AG10803 (cell line): ENCODE measurements at places on chromosomes 13 and 19.

- DNase-seq: peak; percentile 67
Measured at GRCh38 chr19:6126335-6126974, 9.0 kb upstream of the ACSBG2 start.

- DNase-seq: peak; percentile 66
Measured at GRCh38 chr13:31274390-31274789, 74.6 kb downstream of the B3GLCT start.

DNA sequence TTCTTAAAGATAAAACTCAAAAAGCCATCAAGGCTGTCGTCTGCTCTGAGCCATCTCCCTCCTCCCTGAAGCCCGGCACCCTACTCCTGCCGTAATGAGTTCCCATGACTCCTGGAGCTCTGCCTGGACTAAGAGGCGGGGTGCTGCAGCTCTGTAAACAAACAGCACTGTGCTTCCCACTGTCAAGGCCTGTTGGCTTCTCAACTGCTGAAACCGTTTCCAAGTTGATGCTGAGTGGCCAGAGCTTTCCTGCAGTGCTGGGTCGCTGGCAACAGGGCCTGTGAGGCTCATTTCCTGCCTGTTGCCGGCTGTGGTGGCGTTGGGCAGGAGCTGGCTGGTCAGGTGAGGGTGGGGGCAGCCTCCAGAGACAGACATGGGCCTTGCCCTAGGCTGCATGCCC, 26.7 kb upstream of the ISYNA1 start:
- peak; percentile 90 for DNase-seq

- DNase-seq: no peak
Measured at GRCh38 chr19:48118131-48118517, 7.5 kb upstream of the PLA2G4C start.

- DNase-seq: no peak
Measured at GRCh38 chr13:33541456-33541855, 255.9 kb upstream of the STARD13 start.

DNA sequence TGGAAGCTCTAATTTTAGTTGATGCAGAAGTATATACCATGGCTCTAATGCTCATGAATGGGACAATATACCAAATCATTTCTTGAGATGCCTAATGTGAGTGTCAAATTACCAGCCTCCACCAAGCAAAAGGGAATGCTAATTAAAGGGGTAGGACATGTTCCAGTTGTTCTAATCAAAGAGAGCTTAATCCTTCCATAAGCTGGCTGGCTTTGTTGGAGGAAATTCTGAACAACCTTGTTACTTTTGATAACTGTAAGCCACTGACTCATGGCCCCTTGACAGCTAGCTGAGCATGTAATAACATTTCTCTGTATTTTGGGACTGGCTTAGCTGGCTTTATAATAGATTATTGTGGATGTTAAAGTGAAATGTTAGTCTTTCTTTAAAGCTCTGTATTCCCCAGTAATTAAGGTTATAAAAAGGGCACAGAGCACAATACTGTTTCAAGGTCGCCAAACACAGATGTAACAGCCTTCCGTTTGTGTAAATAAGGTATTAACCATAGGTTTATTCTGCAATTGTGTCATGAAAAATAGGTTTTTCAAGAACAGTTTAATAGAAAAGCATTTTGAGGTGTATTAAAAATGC, 1194.0 kb downstream of the PCDH9 start:
- DNase-seq: no peak

- DNase-seq: no peak
Measured at GRCh38 chr13:74567485-74567884, 433.3 kb upstream of the KLF12 start.

DNA sequence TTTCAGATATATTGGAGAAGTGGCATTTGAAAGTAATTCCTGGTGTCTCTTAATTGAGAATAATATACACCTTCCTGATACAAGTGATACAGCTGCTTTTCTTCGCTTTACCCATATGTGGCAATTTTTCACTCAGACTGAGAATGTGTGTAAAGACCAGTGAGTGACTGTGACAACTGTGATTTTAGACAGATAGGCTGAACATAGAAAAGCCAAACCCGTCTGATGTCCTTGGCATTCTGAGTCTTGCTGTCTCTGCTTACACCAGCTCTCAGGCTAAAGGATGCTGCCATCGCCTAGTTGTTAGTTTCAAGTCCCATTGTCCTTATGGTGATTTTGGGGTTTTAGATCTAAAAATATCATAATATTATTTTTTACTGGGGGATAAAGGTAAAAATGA, 492.6 kb downstream of the RFC3 start:
- DNase-seq: no peak

- no peak for DNase-seq
Measured at GRCh38 chr13:97434397-97435201, 630 bp downstream of the RAP2A start.

GRCh38 chr19:49718511-49718910, 27.6 kb downstream of the CPT1C start:
- DNase-seq: peak; percentile 28

DNA sequence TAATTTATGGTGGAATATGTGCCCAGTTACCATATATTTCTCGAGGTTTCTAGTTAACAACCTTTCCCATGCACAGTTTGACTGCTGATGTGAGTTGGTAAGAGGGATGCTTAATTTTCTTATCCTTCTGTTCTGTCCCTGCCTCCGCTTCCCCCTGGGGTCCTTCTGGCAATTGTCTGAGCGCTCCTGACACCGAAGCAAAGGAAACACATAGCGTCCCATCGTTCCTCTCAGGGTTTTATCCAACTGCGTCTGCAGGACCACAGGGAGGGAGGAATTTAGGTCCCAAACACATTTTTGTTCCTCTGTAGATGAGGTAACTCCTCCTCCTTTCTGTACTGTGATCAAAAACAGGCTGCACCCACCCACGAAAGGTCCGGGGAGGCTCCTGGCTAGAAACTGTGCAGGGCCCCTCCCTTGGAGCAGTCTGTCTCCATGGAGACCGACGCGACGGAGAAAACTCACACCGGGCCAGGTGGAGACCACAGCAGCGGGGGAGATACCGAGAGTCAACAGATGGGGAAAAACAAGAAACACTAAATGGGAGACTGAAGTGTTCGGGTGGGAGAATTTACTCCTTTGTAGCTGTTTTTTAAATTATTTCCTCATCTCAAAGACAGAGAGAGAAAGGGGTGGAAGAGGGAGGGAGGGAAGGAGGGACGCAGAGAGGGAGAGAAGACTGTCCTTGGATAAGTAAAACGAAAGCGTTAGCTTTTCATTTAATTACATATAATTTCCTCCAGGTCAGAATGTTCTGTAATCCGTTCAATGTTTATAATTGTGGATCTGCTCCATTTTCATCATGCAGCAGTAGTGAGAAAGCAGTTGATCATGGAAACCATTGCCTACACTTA, 191.8 kb upstream of the NBEA start:
- DNase-seq: no peak

DNA sequence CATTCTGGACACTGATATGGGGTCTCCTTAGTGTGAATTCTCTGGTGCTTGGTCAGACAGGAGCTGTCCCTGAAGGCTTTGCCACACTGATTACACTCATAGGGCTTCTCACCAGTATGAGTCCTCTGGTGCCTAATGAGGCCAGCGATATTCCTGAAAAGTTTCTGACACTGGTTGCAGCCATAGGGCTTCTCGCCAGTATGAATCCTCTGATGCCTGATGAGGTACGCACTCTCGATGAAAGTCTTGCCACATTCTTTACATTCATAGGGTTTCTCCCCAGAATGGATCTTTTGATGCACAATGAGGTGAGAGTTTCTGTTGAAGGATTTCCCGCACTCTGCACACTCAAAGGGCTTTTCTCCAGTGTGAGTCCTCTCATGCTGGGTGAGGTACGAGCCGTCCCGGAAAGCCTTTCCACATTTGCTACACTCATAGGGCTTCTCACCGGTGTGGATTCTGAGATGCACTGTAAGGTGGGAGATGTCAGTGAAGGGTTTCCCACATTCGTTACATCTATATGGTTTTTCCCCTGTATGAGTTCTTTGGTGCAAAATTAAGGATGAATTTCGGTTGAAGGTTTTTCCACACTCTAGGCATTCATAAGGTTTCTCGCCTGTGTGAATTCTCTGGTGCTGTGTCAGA, 22.4 kb downstream of the ZNF329 start:
- DNase-seq: no peak

DNA sequence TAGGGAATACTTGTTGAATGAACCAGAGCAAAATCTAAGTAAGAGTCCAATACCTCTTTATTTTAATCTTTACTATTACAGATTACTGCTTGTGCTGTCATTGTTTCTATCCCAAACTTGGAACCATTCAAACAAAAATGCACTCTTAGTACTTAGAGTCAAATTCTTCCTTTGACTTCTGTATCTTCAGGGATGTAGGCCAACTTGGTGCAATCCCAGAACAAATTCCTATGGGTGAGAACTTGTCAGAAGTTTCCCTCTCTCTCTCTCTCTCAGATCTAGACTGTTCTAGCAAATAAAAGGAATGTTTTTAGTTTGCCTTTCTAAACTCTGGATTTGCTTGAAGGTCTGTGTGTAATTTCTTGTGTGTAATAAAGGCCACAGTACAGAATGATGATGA, 329.0 kb upstream of the TMTC4 start:
- no peak for DNase-seq

DNA sequence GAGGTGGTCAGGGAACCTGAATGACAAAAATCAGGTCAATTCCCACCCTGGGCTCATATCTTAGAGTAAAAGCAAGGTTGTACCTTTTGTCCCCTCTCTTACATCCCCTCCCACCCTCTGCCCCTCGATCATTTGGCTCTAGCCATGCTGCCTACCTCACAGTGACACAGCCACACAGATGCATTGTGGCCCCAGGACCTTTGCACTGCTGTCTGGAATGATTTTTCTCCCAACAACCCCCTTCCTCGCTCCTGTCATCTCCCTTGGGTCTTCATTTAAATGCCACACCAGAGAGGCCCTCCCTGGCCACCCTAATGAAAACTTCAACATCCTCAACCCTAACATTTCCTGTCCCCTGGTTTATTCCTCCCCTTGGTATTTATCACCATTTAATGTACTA, 4.3 kb downstream of the MYH14 start:
- DNase-seq: no peak

DNA sequence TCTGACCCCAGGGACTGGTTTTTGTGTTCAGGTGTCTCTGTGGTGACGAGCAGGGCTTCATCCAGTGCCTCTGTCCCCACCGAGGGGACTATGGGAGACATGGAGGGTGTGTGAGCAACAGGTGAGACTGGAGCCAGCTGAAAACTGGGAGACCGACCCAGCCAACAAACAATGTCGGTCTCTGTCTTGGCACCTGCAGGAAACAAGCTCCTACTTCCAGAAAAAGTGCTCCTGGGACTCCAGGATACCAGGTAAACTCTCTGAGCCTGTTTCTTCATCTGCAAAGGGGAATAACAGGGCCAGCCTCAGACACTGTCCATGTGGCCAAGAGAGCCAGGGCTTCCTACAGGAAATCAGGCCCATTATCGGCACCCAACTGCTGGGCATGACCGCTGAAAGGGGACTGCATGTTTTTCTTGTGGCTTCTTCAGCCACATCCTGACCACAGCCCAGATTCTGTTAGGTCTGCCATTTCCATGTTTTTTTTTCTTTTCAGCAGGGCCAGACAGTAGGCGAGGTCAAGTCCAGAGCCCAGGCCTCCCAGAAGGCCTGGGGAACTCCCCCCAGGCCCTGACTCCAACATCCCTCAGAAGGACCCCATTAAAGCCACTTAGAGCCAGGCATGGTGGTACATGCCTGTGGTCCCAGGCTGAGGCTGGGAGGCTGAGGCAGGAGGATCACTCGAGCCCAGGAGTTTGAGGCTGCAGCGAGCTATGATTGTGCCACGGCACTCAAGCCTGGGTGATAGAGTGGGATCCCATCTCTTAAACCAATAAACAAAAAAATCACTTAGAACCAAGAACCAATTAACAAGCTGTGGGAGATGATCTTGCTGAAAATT, 836 bp upstream of the BST2 start:
- peak; percentile 36 for DNase-seq

DNA sequence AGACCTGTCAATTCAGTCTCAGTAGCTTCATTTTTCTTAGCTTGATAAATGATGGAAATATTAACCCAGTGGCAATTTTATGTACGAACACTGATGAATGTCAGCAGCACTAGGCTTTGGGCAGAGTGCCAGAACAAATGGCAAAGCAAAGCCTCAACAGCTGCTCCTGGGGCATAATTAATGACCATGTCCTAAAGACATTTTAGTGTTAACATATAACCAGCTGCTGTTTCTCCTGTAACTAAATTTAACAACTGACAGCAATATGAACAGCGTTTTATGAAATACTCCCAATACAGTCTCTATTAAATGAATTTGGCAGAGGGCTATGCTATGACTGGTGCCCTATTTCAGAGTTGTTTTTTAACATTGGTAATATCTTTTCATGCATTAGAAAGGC, 47.1 kb downstream of the ZNF568 start:
- DNase-seq: no peak

DNA sequence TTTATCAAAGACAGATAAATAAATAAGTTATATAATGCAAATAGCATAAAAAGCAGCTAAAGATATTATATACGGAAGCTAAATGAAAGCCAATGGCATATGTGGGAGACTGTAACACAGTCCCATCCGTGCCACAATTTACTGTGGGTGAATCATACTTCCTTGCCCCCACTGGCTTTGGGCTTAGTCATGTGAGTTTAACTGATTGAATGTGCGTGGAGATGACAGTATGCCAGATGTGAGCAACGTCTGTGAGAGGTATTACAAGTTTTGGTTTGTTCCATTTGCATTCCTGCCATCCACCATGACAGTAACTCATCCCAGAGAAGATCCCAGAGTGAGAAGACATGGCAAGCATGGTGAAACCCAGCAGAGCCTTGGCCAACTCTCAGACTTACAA, 340.0 kb downstream of the SUCLA2 start:
- DNase-seq: peak; percentile 92

- DNase-seq: no peak
Measured at GRCh38 chr13:52012512-52012836, 276 bp downstream of the ALG11 start.

DNA sequence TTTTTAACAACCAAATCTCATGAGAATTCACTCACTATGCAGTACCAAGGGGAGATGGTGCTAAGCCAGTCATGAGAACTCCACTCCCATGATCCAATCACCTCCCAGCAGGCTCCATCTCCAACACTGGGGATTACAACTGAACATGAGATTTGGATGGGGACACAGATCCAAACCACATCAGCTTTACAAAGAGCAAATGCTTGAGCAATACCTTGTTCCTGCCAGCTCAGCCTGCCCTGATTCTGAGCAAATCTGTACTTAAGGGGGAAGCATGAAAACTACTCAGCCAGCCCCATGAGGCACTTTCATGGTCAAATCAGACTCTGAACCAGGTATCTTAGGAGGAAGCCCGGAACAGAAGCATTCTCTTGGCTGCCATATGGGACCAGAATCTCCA, 259.9 kb downstream of the TBC1D4 start:
- peak; percentile 80 for DNase-seq

GRCh38 chr13:31162151-31163008, 676 bp upstream of the HSPH1 start:
- peak; percentile 98 for DNase-seq

GRCh38 chr19:39837978-39838377, 4.0 kb upstream of the DYRK1B start:
- DNase-seq: no peak

- DNase-seq: no peak
Measured at GRCh38 chr13:96112936-96113335, 23.0 kb downstream of the HS6ST3 start.

- DNase-seq: no peak
Measured at GRCh38 chr13:40503011-40503410, 163.4 kb downstream of the FOXO1 start.
